ENCODE measurements at places on chromosomes 6 and 20.

- DNase-seq = peak; percentile 33
Observed at GRCh38 chr6:55617272-55617671, 38.3 kb upstream of the HMGCLL1 start.

- no peak for DNase-seq
Observed at GRCh38 chr6:53070806-53071205, 5.6 kb downstream of the FBXO9 start.

- DNase-seq = no peak
Observed at GRCh38 chr20:41664584-41664983, 46.4 kb upstream of the CHD6 start.

DNA sequence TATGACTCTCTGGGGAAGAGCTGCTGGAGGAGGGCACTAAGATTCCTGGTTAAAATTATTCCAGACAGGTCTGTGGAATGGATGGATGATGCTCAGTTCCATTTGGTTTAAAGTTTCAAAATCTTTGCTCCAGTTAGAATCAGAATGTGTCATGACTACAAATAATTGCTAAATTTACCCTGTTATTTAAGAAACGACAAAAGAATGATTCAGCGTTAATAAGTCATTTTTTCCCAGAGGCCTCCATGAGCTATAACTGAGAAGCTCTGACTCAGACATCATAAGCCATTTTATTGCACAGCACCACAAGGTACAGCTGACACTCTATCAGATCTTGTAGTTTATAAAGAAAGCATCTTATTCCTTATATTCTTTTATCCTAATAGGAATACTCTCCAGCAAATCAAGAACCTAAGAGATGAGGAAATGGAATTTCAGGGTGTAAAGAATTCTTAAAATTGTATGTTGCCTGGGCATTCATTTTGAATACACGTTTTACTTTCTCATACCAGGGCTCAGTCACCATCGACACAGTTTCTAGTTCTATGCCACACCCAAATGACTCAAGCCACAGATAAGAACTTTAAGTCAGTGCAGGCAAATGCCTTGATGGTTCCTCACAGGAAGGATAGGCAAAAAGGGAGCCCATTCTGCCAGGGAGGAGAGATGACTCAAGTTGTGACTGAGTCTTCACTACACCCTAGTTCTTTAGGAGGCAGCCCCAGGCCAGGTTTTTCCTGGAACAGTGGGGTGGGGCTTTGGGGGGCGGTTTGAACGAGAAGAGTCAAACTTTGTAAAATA is 636.0 kb downstream of the MMUT start:
- DNase-seq = no peak

- DNase-seq = no peak
Observed at GRCh38 chr6:36563237-36563927, 16.1 kb upstream of the STK38 start.

GRCh38 chr20:51894201-51894600 is 91.9 kb upstream of the SALL4 start:
- no peak for DNase-seq

All from NCI-H526 treated with DMSO at 0.1 percent for 48 hours (cell line).